GM23248 (cell line): ENCODE measurements at places on chromosomes 16 and 17. TPM values are rescaled to one million over a fixed set of nuclear protein-coding genes. Genes with fewer than 3 reads are reported as not detected.

DNA sequence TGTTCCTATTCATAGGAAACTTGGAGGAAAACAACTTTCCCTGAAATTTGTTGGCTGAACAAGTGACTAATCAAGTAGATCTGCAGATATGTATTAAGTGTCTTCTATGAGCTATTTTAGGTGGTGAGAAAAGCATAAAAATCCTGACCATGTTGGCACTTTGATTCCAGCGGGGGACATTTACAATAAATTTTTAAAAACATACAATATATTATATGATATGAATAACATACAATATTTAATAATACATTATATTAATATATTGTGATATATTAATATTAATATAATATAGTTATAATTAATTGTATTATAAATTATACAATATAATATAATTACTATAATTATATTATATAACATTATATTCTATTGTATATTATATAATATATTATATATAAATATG, 362.9 kb upstream of the SOX9 start:
- no peak for DNase-seq

DNA sequence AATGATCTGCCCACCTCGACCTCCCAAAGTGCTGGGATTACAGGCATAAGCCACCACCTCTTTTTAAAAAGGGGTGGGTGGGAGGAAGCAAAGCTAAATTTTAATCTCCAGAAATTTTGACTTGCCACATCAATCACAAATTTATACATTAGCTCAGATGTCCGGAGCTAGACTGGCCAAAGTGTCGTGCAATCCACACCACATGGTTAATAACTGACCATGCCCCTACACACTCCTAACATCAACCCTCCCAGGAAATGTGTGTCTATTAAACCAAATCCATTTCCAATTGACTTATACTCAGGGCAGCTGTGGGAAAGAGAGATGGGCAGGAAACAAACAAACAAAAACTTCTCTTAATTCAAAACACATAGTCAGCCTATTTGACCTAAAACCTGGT, 29.9 kb downstream of the SMURF2 start:
- DNase-seq, result no peak

- DNase-seq, result no peak
Observed at GRCh38 chr16:9929836-9930235, 252.4 kb downstream of the GRIN2A start.

GRCh38 chr17:39867880-39868553, at the start of gene ZPBP2:
Gene ZPBP2 (plus strand): TSS chr17:39868202. CDS start chr17:39868355, 153 bp downstream.
- DNase-seq, result peak; percentile 4

Gene ATP2C2
- total RNA-seq, result not detected in 2 replicates

Gene TMEM98
- total RNA-seq, result 143 and 148 TPM in 2 replicates

GRCh38 chr16:67055712-67056487, 27.0 kb downstream of the CBFB start:
- DNase-seq, result peak; percentile 97

Gene CFAP97D1
- total RNA-seq, result not detected in 2 replicates

GRCh38 chr17:13421581-13422130, 180.1 kb downstream of the HS3ST3A1 start:
- DNase-seq, result peak; percentile 73

DNA sequence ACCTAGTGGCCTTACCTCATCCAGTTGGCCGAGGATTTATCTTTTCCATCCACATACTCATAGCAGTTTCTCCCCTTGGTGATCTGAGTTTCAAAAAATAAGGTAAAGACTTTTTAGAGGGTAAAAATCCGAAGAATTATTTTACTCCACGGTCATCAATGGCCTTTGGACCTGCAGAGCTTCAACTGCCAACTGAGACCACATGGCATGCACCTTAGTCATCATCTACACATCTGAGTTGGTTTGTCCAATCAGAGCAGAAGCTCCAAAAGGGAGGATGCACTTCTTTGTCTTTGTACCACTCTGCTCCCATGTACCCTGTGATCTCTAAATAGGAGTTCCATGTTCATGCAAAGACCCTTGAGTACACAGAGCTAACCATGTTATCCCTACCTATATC, 15.7 kb downstream of the PRDM7 start:
- peak; percentile 27 for DNase-seq

DNA sequence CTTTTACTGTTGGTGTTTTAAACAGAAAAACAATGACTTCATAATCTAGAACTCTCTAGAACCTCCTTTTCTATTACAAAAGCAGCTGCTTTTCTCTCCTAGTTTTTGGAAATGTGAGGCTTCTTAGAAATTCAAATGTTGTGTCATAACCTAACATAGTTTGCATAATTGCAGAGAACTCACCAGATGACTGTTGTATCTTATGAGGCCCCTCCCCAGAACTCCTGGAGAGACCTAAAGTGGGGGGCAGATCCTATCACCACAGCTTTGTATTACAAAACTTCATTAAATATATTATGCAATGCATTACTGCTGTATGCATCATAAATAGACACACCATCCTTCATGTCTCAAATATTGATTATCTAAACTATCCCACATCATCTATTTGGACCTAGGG, 538.7 kb upstream of the HSBP1 start:
- peak; percentile 32 for DNase-seq

Gene MT4
- not detected in 2 replicates for total RNA-seq

DNA sequence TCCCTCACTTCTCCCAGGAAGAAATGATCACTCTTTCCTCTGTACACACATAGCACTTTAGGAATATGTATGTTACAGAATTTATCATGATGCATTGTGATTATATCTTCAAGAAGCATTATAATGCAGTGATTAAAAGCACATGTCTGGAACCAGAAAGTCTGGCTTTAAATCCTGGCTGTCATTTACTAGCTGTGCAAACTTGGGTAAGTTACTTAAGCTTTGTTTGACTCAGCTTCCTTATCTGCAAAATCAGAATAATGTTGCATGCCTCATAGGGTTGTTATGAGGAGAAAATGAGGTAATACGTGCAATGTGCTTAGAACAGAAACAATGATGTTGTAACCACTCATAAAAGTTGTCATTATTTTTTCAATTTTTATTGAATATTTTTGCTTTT, 156.3 kb upstream of the ZKSCAN2 start:
- peak; percentile 50 for DNase-seq

DNA sequence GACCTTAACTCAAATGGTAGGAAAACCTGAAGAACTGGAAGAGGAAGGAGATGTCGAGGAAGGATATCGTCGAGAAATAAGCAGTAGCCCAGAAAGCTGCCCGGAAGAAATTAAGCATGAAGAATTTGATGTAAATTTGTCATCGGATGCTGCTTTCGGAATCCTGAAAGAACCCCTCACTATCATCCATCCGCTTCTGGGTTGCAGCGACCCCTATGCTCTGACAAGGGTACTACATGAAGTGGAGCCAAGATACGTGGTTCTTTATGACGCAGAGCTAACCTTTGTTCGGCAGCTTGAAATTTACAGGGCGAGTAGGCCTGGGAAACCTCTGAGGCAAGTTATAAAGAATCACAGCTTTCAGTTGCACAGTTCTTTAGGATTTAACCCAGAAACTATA, 15.5 kb downstream of the ERCC4 start:
- DNase-seq, result no peak

GRCh38 chr16:87248714-87249113, 68.5 kb downstream of the C16orf95 start:
- no peak for DNase-seq

DNA sequence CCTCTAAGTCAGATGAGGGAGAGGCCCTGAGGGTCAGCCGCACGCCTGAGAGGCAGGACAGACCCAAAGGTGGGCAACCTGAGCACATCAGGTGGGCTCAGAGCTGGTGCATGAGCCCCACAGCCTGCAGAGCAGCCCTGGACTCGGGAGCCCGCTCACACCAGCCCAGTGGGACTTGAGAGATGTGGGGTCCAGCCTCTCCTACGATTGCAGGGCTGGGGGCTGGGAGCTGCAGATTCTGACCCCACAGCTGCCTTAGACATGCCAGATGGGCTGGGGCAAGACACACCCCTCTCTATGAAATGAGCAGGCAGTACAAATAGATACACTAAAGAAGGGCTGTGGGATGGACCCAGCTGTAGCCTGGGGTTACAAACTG, 77.1 kb upstream of the RBL2 start:
- no peak for DNase-seq

GRCh38 chr16:8885674-8886592, 3.8 kb downstream of the LITAFD start:
- DNase-seq, result peak; percentile 69

DNA sequence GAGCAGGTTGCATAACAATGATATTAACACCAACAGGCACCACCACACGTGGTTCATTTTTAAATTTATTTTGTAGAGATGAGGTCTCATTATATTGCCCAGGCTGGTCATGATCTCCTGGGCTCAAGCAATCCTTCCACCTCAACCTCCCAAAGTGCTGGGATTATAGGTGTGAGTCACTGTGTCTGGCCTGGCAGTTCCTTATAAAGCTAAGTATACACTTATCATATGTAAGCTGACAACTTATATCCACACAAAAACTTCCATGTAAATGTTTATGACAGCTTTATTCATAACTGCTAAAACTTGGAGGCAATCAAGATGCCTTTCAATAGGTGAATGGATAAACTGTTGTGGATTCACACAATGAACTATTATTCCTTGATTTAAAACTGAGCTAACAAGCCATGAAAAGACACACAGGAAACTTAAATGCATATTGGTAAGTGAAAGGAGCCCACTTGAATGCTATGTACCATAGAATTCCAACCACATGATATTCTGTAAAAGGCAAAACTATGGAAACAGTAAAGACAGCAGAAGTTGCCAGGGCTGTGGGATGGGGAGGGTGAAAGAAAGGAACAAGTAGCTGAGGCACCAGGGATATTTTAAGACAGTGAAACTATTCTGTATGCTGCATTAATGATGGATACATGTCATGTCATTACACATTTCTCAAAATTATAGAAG, 156.5 kb upstream of the KCNJ18 start:
- DNase-seq, result no peak

Gene GAS2L2
- total RNA-seq, result not detected in 2 replicates

Gene PSKH1
- 8.1 and 11.5 TPM in 2 replicates for total RNA-seq
